NCI-H1417 (cell line): ENCODE measurements at places on chromosomes 7 and 10.

GRCh38 chr7:85829817-85830432 is 643.1 kb upstream of the SEMA3D start:
- peak; percentile 22 for DNase-seq

DNA sequence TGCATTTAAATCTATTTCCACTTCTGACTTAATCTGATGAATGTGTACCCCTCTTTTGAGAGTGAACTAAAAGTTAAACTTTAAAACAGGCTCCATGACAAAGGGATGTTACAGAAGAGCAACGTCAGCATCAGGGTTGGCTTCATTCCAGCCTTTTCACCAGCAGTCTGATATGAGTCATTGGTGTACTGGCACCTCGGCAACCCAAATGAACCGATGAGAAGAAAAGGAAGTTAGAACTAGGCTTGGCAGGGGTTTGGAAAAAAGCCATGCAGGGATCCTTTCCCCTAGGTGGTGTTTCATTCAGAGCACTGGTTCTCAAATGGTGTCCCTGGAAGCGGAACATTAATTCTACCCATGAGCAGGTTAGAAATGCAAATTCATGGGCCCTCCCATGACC is 53.6 kb downstream of the SEC61G start:
- DNase-seq, result no peak

DNA sequence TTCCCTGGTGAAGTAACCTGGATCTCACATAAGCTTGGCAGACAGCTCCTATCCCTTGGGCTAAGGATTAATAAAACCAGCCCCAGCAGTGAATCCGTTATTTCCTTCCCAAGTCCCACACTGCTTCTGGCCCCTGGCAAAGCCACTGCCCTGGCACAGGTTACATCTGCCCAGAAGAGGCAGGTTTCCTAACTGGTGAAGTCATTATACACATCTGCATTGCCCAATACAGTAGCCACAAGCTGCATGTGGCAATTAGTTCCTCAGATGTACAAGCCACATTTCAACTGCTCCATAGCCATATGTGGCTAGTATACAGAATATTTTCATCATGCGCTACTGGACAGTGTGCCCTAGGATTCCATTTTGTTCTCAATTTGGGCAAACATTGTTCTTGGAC is 273.0 kb downstream of the GRM8 start:
- DNase-seq, result no peak

GRCh38 chr10:69558559-69558958 is 14.7 kb downstream of the NEUROG3 start:
- DNase-seq, result no peak

- DNase-seq, result peak; percentile 13
Observed at GRCh38 chr7:133775201-133775600, 351.9 kb upstream of the LRGUK start.

DNA sequence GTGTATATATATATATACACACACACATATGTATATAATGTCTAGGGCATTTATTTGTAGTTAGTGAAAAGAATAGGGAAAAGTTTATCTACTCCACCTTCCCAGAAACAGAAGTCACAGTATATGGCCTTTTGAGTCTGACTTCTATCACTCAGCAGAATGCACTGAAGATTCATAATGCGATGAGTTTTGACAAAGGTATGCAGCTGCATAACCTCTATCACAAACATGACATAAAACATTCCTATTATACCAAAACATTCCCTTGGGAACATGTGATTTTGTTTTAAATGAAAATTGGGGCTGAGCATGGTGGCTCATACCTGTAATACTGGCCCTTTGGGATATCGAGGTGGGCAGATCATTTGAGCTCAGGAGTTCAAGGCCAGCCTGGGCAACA is 137.3 kb upstream of the EEPD1 start:
- no peak for DNase-seq

DNA sequence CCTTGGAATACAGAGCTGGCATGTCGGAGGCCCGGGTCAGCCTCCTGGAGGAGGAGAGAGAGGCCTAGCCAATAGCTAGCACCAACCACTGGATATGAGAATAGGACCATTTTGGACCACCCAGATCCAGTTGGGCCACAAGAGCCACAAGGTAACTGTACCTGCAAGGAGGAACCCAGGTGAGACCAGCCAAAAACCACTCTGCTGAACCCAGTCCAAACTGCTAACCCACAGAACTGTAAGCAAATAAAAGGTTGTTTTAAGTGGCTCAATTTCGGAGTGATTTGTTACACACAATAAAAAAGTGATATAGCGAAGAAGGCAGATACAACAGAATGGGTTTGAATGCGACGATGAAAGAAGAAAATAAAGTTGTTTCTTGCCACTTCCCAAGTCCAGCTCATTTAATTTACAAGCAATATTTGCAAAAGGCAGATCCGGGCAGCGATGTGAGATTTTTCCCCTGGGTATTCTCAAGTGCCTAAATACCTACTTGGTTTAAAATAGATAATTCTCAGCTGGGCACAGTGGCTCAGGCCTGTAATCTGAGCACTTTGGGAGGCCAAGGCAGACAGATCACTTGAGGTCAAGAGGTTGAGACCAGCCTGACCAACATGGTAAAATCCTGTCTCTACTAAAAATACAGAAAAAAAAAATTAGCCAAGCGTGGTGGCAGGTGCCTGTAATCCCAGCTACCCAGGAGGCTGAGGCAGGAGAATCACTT is 23.1 kb downstream of the ZNF467 start:
- no peak for DNase-seq

DNA sequence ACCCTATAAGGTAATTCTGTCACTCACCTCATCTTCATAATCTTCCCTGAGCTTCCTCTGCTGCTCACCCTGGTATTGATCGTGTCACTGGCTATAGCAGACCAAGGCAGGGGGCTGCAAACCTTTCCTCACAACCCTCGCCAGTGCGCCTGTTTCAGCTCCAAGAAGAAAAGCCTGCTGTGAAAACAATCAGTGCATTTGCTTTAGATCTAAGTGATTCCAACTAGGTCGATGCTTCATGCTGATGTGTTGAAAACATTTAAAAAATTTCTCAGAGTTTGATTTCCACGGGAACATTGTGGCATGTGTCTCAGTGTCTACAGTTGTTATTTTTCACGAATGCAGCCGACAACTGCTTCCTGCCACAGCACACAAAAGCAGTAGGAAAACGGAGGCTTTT is 27.3 kb downstream of the POU6F2 start:
- DNase-seq, result no peak

- no peak for DNase-seq
Observed at GRCh38 chr7:155484483-155485399, 26.8 kb downstream of the EN2 start.

DNA sequence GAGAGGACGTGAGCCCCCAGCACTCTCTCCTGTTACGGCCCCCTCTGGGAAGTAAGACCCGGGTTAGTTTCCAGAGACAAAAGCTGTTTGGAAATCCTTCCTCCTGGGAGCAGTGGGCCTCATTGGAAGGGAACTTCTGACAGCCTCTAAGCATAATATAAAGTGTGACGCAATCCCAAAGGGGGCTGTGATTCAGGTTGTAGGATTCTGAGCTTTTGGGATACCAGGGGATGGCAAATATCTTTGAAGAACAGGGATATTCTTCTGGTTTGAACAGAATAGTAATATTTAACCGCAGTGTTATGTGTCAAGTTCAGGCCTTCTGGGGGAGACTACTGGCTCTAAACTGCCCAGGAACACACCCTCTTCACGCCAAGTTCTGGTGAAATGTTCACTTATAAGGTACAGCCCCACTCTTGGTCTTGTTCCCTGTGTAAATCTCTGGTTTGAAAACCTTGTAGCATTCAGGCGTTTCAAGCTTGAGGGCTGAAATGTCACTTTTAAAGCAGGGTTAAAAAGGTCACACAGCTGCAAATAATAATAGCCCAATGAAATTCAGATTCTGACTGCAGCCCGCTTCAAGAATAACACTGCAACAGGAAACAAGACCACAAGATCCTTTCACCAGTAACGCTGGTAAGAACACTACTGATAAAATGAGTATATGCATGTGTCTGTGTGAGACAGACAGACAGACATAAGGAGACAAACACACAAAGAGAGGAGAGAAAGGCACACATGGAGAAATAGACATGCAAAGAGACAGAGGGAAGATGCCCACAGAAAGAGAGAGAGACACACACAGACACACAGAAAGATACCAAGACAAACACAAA is 69.0 kb downstream of the CREB5 start:
- DNase-seq, result no peak

DNA sequence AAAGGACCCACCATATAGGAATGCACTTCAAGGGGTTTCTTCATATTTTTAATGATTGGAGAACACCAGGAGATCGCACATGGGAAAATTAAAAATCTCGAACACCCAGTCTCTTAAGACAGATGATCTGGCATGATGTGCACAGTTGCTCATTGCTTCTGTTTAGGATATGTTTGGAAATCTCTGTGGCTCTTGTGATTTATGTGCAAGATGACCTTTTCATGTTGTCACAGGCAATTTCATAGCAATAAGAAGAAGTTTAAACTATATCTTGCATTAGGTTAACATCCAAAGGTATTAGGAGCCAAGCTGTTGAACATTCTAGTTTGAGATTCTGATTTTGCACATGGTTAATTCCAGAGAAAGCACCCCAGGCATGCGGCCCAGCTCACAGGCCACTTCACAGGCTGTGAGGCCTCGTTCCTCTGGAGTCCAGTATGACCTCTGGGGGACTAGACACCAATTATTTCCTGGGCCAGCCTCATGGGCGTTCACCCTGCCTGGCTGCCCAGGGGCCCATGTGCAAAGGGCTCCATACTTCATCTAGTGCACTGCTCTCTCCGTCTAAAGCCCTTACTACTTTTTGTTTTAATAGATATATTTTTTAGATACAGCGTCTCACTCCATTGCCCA is 28.4 kb downstream of the CAMK1D start:
- DNase-seq, result no peak

- no peak for DNase-seq
Observed at GRCh38 chr7:89839329-89839728, 314.9 kb upstream of the STEAP1 start.

DNA sequence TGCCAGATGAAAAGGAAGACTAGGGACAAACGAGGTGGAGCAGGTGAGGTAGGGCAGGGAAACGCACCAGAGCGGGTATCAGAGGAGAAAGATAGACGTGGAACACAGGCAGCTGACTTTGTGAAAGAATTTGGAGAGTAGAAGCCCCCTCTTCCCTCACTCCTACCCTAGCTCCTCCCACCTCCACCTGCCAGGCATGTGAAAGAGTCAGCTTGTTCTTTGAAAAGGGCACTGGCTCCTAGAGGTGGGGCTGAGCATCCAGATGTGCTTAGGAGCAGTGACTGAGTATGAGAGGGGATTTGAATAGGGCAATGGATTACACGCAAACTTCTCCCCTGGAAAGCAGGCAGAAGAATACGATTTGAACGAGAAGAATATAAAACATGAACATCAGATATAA is 174.2 kb upstream of the INHBA start:
- no peak for DNase-seq
